ENCODE measurements at places on chromosomes 5 and 9. TPM values are rescaled to one million over a fixed set of nuclear protein-coding genes. Genes with fewer than 3 reads are reported as not detected.

The EMB gene
- 7.6 TPM for polyA plus RNA-seq

The MELK gene
- 0.42 TPM for polyA plus RNA-seq

The ZNF608 gene
- 10.5 TPM for polyA plus RNA-seq

The OCLN gene
- 0.70 TPM for polyA plus RNA-seq

The CFAP90 gene
- 0.67 TPM for polyA plus RNA-seq

The LIX1 gene
- polyA plus RNA-seq: not detected

The SPINK5 gene
- polyA plus RNA-seq: 0.90 TPM

The TEK gene
- polyA plus RNA-seq: 22.2 TPM

The LARP1 gene
- polyA plus RNA-seq: 38.1 TPM

The HEMGN gene
- polyA plus RNA-seq: not detected

The DDX31 gene
- 11.0 TPM for polyA plus RNA-seq

The DMRT3 gene
- polyA plus RNA-seq: not detected

The CENPK gene
- 1.7 TPM for polyA plus RNA-seq

The TAF11L2 gene
- not detected for polyA plus RNA-seq

The SOHLH1 gene
- not detected for polyA plus RNA-seq

The RNF183 gene
- 0.06 TPM for polyA plus RNA-seq

The SVEP1 gene
- polyA plus RNA-seq: 1.2 TPM

The RANBP3L gene
- polyA plus RNA-seq: 1.5 TPM
